Activated CD4-positive, alpha-beta T cell treated with anti-CD3 and anti-CD28 coated beads for 48 hours (primary cell): ENCODE measurements at places on chromosomes 1 and 21.

DNA sequence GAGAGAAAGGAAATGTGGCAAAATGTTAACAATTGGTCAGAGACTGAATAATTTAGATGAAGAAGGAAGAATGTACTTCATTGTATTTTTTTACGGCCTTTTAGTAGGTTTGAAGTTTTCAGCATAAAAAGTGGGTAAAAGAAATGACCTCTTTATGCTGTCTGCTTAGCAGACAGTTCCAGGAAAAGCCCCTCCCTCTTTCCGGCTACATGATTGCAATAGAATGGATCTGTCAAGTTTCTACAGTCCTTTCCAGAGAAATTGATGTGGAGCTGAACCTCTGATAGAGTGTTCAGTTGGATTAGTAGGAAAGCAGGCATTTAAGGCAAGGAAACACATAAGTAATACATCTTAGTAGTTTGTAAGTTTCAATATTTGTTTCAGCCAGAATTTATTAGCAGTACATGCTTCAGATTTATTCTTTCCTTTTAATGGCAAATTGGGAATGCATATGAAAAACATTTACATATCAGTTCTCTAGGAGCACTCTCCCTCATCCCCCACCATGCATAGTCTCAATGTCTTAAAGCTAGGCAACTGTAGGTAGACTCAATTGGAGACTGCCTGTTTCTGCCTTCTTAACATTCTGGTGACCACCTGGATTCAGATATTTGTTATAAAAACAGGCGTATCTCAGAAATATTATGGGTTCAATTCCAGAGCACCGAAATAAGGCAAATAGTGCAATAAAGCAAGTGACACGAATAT, 36.4 kb downstream of the HS2ST1 start:
- DNase-seq: no peak

- DNase-seq: no peak
Observed at GRCh38 chr1:18353992-18354391, 126.7 kb upstream of the KLHDC7A start.

DNA sequence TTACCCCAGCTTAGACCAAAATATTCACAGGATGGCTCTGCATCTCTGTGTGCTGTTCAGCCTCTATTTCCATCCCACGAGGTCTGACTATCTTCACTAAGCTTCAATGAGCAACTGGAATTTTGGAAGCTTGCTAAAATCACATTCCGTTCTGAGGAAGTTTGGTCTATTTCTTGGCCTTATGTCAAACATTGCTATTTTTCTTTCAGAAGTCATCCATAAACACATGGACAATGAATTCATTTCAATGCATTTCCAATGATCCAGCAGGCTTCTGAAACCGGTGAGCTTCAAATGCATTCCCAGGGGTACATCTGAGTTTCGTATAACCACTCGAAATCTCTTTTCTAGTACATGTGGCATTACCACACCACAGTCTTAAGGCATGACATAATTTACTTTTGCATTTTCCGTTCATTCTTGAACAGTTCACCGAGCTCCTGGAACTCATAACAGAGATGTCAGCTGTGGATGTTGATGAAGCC, 294.1 kb upstream of the KAZN start:
- no peak for DNase-seq

GRCh38 chr1:174721246-174721645, 273.5 kb downstream of the GPR52 start:
- no peak for DNase-seq

DNA sequence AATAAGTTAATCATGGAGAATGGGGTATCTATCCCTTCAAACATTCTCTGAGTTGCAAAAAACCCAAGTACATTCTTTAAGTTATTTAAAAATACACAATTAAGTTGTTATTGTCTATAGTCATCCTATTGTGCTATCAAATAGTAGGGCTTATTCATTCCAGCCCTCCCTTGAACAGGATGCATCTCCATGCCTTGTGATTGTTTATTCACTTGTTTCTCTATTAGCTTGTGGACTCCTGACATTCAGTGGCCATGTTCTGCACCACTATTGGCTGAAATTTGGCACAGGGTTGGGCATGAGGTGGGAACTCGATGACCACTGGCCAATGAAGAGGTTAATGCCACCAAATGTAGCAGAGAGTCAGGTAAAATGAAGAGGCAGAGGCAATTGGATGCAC, 272.8 kb downstream of the TNR start:
- DNase-seq: no peak

DNA sequence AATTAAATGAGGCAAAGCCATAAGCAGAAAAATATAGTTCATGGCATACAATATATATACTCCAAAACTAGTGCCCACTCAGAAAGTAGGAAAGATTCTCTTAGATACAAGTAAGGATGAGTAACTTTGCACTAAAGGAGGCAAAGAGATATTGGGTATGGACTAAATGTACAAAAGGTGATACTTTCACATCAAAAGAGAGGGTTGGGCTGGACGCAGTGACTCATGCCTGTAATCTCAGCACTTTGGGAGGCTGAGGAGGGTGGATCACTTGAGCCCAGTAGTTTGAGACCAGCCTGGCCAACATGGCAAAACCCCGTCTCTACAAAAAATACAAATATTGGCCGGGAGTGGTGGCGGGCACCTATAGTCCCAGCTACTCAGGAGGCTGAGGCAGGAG, 6.7 kb downstream of the KYAT3 start:
- no peak for DNase-seq

GRCh38 chr1:38775175-38775845, 84.3 kb downstream of the RRAGC start:
- DNase-seq: no peak

- no peak for DNase-seq
Observed at GRCh38 chr1:168243198-168243597, 17.4 kb downstream of the SFT2D2 start.

DNA sequence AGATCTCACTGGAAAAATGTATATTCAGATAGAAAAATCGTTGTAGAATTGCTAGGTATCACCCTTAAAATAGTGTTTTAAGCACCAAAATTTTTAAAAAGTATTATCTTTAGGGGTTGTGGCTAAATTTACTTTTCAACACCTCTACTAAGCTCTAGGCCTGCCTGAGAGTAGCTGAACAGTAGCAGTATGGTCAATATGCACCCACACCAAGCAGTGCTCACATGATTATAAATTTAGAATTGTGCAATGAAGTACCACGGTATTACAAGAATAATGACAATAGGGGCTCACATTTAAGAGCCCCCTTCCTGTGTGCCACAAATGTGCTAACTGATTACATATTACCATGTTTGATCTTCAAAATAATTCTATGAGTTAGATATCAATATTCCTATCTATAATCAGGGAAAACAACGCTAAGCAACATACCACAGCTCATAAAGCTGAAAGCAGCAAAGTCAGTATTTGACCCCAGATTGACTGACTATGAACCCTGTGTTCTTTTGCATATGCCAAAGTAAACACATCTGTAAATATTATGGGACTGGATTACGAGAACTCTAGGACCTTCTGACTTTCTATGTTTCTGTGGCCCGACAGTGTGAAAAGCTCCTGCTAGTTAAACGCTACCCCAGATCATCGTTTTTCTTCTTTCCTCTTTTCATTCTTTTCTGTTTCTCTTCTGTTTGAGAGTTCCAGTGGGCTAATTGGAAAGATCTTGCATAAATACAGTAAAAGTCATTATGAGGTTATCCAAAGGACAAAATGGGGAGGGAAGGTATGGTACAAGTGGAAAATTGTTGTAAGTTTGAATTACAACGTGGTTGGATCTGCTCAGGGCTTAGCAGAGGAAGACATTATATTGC, 201.1 kb upstream of the C1orf87 start:
- DNase-seq: no peak

DNA sequence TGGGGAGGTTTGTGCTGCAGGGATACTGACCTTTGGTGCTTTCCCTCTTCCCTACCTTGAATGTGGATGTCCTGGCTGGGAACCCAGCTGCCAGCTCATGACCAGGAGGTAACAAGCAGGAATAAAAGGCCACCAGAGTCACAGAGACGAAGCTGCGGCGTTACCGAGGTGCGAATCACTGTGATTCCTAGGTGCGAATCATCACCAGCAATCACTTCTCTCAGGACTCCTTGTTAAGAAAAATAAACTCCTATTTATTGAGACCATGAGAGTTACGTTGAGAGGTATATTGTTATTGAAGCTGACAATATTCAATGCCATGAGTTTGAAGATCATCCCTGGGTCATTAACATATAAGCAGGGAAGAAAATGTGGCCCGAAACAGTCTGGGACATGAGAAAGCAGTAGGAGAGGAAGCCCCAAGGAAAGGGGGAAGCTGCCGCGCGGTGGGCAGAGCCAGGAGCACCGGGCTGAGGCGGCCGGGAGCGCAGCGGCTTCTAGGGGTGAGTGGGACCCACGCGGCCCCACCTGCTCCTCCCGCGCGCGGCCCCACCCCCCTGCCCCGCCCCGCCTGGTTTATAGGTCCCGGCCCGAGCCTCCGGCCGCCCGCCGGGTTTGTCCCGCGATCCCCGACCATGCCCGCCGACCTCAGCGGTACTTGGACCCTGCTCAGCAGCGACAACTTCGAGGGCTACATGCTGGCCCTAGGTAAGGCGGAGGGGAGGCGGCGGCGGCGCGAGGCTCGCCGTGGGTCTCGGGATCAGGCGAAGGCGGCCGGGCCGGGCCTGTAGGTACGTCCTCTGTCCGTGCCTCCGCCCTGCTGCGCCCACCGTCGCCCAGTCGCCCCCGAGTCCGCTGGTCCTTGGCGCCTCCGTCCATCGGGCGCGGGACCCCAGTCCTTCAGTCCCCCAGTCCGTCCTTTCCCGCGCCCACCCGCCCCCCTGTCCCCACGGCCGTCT, at the start of gene RBP7:
Gene RBP7, plus strand, starts transcription at position 605 of the 959 bp plus-strand sequence. Its CDS starts 31 bp downstream, at position 636.
- DNase-seq: peak; percentile 10

DNA sequence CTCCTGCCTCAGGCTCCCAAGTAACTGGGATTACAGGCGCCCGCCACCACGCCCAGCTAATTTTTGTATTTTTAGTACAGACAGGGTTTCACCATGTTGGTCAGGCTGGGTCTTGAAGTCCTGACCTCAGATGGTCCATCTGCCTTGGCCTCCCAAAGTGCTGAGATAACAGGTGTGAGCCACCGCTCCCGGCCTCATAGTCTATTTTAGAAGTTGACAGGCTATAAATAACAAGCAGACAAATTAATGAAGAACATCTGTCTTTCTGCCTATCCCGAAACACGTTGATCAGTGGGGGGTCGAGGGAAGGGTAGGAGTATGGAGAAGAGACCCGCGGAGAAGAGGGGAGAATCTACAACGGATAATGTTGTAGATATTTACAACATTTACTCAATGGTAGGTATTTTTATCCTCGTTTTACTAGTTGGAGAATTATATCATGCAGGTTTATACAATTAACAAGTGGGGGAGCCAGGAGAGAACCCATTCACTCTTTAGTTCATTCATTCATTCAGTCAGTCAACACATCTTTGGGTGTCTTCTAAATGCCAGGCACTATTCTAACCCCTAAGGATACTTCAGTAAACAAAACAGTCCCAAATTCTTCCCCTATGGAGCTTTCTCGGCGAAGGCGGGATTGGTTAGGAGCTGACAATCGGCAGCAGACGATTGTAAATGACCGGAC, 497 bp upstream of the IFNAR2 start:
- no peak for DNase-seq

DNA sequence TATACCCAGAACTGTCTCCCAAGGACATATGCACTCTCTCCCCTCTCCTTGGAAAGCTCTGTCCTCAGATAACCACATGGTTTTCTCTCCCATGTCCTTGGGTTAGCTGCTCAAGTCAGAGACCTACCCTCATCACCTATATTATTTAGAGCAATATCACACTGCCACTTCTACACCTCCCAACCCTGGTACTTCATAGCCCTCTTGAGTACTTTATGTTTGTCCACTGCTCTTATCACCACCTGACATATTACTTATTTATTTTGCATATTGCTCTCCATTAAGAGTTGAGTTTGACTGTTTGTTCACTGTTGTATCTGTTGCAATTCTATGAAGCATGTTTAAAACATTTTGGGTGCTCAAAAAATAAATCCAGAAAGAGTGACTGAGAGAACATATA, 126.3 kb upstream of the ATP1B1 start:
- DNase-seq: no peak

GRCh38 chr1:216771922-216772321, 48.7 kb upstream of the ESRRG start:
- no peak for DNase-seq

DNA sequence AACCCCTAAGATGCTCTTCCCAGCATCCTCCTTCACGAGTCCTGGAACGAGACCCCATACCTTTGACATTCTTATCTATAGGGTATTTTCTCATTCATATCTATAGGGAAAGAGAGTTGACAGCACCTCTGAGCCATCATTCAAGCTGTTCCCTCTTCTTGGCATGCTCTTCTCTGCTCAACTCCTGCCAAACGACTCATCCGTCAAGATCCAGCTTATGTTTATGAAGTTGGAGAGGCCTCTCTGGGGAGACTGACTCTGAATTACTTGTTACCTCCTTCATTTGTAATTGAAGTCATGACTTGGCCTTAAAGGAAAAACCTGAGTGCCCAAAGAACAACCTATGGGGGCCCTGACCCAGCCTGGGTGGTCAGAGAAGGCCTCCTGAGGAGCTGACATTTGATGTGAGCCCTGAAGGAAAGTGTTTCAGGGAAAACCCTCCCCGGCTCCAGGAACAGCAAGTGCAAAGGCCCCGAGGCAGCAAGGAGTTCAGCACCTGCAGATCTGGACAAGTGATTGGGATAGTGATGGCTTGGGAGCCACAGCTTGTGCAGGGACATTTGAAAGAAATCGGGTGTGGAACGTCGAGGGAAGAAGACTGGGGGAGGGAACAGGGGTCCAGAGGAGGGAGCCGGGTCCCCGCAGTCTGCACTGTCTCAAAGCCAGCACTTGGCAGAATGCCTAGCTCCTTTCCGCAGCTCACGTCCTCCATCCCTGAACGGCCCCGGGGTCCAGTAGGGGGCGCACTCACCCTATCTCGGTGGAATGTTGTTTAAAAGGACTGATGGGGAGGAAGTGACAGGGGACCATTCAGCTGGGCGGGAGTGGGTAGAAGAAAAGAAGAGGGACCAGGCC, 14.0 kb upstream of the CDA start:
- peak; percentile 90 for DNase-seq

DNA sequence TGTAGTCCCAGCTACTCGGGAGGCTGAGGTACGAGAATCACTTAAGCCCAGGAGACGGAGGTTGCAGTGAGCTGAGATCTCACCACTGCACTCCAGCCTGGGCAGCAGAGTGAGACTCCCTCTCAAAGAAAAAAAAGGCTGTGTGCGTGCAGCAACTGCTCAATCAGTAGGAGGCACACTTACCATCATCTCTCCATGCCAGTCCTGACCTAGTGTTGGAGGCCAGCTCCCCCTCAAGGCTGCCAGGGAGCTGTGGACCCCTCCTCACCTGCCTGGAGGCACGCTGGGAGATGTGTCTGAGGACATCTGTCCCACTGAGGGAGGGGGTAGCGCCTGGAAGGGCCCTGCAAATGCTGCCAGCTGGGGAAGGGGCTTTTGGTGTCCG, 11.9 kb downstream of the RPS6KA1 start:
- DNase-seq: no peak
